ENCODE measurements at places on chromosomes 5 and 9.

DNA sequence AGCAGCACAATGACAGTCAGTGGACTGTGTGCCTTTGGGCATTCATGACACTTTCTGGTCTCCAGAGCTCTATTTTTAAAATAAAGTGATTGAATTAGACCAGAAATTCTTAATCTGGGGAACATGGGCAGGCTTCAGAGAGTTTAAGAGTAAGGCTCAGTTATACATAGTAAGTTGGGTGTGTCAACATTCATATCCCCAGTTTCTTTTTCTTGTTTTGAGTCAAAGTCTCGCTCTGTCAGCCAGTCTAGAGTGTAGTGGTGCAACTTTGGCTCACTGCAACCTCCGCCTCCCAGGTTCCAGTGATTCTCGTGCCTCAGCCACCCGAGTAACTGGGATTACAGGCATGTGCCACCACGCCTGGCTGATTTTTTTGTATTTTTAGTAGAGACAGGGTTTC, 13.7 kb upstream of the KIF4B start:
- no peak for DNase-seq

DNA sequence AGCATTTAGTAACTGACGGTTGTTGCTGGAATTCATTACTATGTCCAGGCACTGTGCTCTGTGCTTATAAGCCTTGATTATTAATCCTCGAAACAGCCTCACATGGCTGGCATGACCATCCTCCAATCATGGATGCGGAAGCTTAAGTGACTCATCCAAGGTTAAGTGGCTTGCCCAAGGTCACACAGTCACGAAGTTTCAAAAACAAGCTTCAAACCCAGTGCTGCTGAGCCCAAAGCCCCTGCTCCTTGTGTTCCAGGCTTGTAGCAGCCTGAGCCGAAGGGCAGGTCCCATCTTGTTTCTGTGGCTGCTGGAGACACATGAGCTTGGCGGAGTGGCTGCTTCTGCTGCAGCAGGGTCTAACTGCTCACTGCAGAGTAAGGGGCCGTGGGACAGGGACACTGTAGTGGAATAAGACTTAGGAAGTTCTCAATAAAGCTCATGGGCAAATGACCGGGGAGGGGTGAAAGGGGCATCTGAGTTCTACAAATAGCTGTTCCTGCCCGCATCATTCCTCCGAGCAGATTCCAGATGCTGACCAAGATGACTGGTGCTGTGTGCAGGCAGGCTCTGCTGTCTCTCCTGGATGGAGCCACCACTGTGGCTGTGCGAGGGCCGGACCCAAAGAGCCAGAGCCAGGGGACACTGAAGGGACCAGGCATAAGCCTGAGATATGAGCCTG, 32.4 kb downstream of the WHRN start:
- DNase-seq = no peak

- DNase-seq = no peak
Measured at GRCh38 chr5:165104611-165105010, 1599.2 kb downstream of the MAT2B start.

DNA sequence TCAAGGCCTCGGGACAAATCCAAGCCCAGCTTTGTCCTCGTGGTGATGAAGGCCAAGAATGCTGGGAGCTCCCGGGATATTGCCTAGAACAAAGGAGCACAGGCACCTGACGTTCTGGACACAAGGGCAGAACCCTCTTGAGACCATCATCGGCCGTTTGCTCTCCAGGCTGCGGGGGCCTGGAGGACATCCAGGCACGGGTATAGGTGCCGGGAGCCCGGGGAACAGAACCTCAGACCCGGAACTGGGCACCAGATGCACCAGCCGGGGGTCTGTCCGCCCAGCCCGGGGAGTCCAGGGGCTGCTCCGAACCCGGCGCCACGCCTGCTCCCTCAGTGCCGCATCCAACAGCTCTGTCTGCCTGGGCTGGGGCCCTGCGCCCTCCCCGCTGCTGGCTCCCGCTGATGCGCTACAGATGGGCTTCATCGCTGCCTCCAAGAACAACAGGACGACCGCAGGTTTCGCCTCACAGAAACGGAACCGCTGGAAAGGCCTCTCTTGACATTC, 88.0 kb downstream of the ADAMTS2 start:
- DNase-seq = no peak

DNA sequence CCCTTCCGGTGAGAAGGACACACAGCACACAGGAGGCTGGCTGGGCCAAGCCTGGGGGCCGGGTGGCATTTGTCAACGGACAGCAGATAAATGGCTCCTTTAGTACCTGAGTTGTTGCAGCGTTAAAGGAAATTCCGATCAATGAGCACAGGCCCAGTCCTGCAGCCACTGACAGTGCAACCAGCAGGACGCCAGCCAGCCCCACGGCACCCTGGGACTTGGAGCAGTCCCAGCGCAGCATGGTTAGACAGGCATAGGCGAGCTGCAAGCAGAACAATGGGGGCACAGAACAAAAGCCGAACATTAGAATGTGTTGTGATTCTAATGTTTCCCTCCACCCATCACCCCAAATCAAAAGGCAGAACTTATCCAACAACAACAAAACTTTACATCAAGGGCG, 39.3 kb downstream of the PTCH1 start:
- no peak for DNase-seq

All from BE2C (cell line).